ENCODE measurements at places on chromosomes 1 and 21. TPM values are rescaled to one million over a fixed set of nuclear protein-coding genes. Genes with fewer than 3 reads are reported as not detected.

GRCh38 chr1:35215346-35215745, 22.4 kb upstream of the SFPQ start:
- no peak overlapping the region for H3K27ac ChIP-seq
- H3K4me3 ChIP-seq = no peak overlapping the region
- no peaks in the 10 kb centered on the region for H3K27me3 ChIP-seq
- no peaks in the 10 kb centered on the region for H3K36me3 ChIP-seq

DNA sequence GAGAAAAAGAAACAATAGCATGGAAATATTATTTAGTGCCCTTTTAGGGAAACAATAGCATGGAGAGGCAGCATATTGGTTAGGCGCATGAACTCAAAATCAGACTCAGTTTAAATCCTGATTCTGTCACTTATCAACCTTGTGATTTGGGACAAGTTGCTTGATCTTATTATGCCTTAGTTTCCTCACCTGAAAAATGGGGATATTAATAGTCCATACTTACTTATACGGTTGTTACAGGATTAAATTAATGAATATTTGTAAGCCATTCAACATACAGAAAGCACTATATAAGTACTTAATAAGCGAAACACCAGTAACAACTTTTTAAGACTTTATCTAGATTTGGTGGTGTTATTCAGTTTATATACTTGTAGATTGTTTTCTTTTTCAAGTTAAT, 1.2 kb downstream of the TSEN15 start:
- H3K27me3 ChIP-seq = peaks cover 5% of the 10 kb centered on the region
- H3K4me3 ChIP-seq = peak overlapping the region; percentile 97
- no peak for DNase-seq
- peaks cover 22% of the 10 kb centered on the region for H3K4me1 ChIP-seq

DNA sequence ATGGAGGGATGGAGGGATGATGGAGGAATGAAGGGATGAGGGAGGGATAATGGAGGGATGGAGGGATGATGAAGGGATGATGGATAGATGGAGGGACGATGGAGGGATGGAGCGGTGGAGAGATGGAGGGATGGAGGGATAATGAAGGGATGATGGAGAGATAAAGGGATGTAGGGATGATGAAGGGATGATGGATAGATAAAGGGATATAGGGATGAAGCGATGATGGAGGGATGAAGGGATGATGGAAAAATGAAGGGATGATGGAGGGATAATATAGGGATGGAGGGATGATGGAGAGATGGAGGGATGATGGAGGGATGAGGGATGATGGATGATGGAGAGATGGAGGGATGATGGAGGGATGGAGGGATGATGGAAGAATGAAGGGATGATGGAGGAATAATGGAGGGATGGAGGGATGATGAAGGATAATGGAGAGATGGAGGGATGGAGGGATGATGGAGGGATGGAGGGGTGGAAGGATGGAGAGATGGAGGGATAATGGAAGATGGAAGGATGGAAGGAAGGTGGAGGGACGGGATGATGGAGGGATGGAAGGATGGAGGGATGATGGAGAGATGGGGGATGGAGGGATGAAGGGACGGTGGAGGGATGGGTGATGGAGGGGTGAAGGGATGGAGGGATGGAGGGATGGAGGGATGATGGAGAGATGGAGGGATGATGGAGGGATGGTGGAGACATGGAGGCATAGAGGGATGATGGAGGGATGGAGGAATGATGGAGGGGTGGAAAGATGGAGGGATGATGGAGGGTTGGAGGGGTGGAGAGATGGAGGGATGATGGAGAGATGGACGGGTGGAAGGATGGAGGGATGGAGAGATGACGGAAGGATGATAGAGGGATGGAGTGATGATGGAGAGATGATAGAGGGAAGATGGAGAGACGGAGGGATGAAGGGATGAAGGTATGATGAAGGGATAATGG, 62.0 kb downstream of the KCNAB2 start:
- H3K27me3 ChIP-seq = peaks cover 13% of the 10 kb centered on the region

Gene TATDN3
- total RNA-seq = 12.5 TPM

GRCh38 chr1:44076066-44076465, 42.6 kb upstream of the KLF17 start:
- no peaks in the 10 kb centered on the region for H3K36me3 ChIP-seq
- H3K27ac ChIP-seq = no peak overlapping the region
- H3K4me1 ChIP-seq = peaks cover 24% of the 10 kb centered on the region
- peaks cover 14% of the 10 kb centered on the region for H3K27me3 ChIP-seq

DNA sequence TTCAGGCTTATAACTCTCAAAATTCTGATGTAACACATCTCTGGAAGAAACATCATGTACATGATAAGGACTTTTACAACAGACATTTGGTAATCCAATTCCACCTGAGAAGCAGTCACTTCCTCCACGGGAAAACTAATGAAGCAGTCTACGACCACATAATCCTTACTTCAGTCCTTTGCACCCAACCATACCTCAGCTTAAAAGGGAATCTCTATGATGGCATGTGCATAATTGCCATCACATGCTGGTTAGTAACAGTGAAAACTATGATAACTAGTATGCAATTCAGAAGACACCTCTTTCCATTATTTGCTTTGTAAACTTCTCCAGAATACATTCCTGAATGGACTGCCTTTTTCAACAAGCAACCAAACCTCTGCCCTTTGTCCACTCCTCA, 53.1 kb downstream of the TTC13 start:
- H3K4me1 ChIP-seq = no peaks in the 10 kb centered on the region
- H3K36me3 ChIP-seq = peaks cover 39% of the 10 kb centered on the region
- H3K27me3 ChIP-seq = no peaks in the 10 kb centered on the region

- no peak for DNase-seq
- no peak overlapping the region for H3K27ac ChIP-seq
- H3K36me3 ChIP-seq = no peaks in the 10 kb centered on the region
- H3K27me3 ChIP-seq = no peaks in the 10 kb centered on the region
- no peak overlapping the region for H3K4me3 ChIP-seq
Measured at GRCh38 chr21:45347712-45348499, 57.1 kb upstream of the COL18A1 start.

- H3K27me3 ChIP-seq = no peaks in the 10 kb centered on the region
- H3K36me3 ChIP-seq = no peaks in the 10 kb centered on the region
- H3K4me3 ChIP-seq = no peak overlapping the region
- H3K27ac ChIP-seq = no peak overlapping the region
- DNase-seq = no peak
Measured at GRCh38 chr1:167524651-167525050, 6.3 kb upstream of the CD247 start.

DNA sequence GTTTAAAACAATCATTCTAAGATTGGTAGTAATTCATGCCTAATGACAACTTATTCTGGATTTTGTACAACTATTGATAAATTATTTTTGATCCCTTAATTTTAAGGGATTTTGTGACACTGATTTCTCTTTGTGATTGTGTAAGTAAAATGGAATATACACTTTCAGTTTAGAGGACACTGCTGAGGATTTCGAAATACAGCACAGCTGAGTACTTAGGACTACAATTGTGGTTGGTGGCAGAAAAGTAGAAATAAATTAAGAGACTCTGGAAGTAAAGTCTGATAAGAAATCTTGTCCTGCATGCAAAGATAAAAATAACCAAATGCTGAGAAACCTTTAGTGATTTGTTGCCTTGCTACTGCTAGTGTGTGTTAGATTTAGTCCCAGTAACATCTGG, 40.0 kb downstream of the TYW3 start:
- peaks cover 11% of the 10 kb centered on the region for H3K27me3 ChIP-seq
- DNase-seq = no peak
- no peaks in the 10 kb centered on the region for H3K36me3 ChIP-seq

- no peak for DNase-seq
- H3K27me3 ChIP-seq = no peaks in the 10 kb centered on the region
- no peak overlapping the region for H3K4me3 ChIP-seq
- H3K36me3 ChIP-seq = no peaks in the 10 kb centered on the region
- H3K27ac ChIP-seq = no peak overlapping the region
Measured at GRCh38 chr1:163537809-163538208, 216.1 kb downstream of the NUF2 start.

DNA sequence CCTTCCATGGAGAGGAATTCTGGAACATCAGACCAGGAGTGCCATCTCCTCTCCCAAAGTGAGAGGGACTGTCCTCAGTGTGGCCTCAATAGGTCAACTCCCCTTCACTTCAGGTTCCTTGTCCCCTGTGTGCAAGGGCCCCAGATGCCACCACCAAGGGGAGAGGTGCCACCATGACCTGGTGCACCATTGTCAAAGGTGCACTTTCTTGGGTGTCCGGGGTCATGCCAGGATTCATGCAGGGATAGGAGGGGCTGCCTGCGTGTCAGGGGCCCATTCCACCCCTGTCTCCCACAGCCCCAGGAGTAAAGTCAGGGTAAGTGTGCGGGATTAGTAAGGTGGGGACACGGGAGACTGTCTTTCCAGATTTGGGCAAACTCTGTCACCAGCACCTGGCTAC, 21.4 kb upstream of the EPHA2 start:
- H3K4me3 ChIP-seq = no peak overlapping the region
- H3K27ac ChIP-seq = no peak overlapping the region
- no peak for DNase-seq
- peaks cover 41% of the 10 kb centered on the region for H3K4me1 ChIP-seq
- no peaks in the 10 kb centered on the region for H3K36me3 ChIP-seq

Gene DIRAS3
- total RNA-seq = 4.4 TPM

DNA sequence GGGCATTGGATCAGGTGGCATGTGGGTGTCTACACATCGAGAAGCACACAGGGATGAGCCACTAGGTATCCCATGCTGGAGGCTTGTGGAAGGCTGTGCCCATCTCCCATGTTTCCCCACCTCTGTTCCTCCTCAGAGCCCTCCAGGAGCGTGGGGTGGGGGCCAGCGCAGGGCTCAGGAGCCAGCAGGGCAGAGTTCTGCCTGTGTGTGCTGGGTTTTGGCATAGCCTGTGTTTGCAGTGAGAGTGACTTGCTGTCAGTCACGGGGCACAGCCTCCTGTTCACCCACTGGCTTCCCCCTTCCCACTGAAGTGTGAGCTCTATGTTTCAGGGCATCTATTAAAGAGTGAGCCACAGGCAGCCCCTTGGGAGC, 10.4 kb downstream of the IBA57 start:
- H3K4me1 ChIP-seq = no peaks in the 10 kb centered on the region
- H3K27me3 ChIP-seq = no peaks in the 10 kb centered on the region
- no peak for DNase-seq
- H3K36me3 ChIP-seq = no peaks in the 10 kb centered on the region

Gene OR2G6
- total RNA-seq = not detected

GRCh38 chr1:234208791-234209190, 164.5 kb upstream of the COA6 start:
- no peak overlapping the region for H3K4me3 ChIP-seq
- DNase-seq = no peak
- peaks cover 5% of the 10 kb centered on the region for H3K36me3 ChIP-seq
- peaks cover 4% of the 10 kb centered on the region for H3K4me1 ChIP-seq
- peaks cover 56% of the 10 kb centered on the region for H3K27me3 ChIP-seq
- no peak overlapping the region for H3K27ac ChIP-seq

GRCh38 chr1:234842726-234843641, 233.0 kb upstream of the IRF2BP2 start:
- peaks cover 24% of the 10 kb centered on the region for H3K4me1 ChIP-seq
- H3K27ac ChIP-seq = no peak overlapping the region
- H3K36me3 ChIP-seq = peaks cover 4% of the 10 kb centered on the region
- no peak for DNase-seq
- no peak overlapping the region for H3K4me3 ChIP-seq

DNA sequence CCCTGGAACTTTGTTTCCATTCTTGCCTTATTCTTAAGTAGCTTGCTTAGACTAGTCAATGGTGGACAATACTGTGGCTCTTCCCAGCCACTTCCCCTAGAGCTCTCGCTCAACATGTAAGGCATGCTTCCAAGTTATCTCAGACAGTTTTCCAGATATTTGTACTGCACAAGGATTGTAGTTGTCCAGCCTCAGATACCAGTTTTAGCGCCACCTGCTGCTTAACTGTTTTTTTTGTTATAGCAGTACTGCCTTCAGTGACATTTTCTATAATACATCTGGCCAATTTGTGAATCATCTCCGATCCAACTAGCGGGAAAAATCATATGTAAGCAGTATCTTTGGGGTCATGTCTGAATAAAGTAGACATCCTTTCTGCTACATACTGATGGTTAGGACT, 346.7 kb upstream of the ADGRL4 start:
- no peak for DNase-seq
- H3K27me3 ChIP-seq = peaks cover 7% of the 10 kb centered on the region
- H3K36me3 ChIP-seq = no peaks in the 10 kb centered on the region
- H3K27ac ChIP-seq = no peak overlapping the region

DNA sequence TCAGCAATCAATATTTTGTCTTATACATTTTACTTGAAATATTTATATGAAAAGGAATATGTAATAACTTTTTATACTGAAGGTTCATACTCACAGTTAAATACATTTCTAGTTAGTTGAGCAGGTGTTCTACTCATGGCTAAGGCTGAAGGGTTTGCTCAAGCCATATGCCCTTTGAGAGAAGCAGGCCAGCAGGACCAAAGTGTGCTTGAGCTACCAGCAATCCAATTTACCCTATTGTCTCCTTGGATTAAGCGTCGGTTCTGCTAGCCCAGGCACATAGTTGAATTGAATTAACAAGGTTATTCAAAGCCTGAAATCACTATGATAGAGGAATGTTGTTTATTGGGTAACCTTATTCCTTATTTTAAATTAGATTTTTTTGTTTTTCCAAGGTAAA, 151.5 kb upstream of the BACE2 start:
- H3K4me3 ChIP-seq = no peak overlapping the region
- H3K36me3 ChIP-seq = no peaks in the 10 kb centered on the region
- peaks cover 4% of the 10 kb centered on the region for H3K4me1 ChIP-seq
- DNase-seq = no peak
- no peak overlapping the region for H3K27ac ChIP-seq

Gene APOBEC4
- not detected for total RNA-seq

GRCh38 chr1:214143006-214143992, 137.7 kb upstream of the SMYD2 start:
- H3K27ac ChIP-seq = no peak overlapping the region
- no peaks in the 10 kb centered on the region for H3K36me3 ChIP-seq
- H3K4me1 ChIP-seq = peaks cover 9% of the 10 kb centered on the region
- peaks cover 3% of the 10 kb centered on the region for H3K27me3 ChIP-seq
- no peak for DNase-seq

GRCh38 chr1:240808381-240808780, 196.4 kb upstream of the GREM2 start:
- no peak overlapping the region for H3K27ac ChIP-seq
- H3K4me1 ChIP-seq = no peaks in the 10 kb centered on the region
- no peaks in the 10 kb centered on the region for H3K36me3 ChIP-seq
- peaks cover 4% of the 10 kb centered on the region for H3K27me3 ChIP-seq
- no peak overlapping the region for H3K4me3 ChIP-seq

GRCh38 chr1:23150742-23151141, 17.9 kb downstream of the LUZP1 start:
- DNase-seq = no peak
- H3K36me3 ChIP-seq = peaks cover 7% of the 10 kb centered on the region
- H3K4me3 ChIP-seq = no peak overlapping the region
- no peak overlapping the region for H3K27ac ChIP-seq
- H3K4me1 ChIP-seq = peaks cover 5% of the 10 kb centered on the region

GRCh38 chr1:95021805-95022643, 50.7 kb downstream of the ALG14 start:
- no peak for DNase-seq
- no peak overlapping the region for H3K4me3 ChIP-seq
- H3K4me1 ChIP-seq = peaks cover 29% of the 10 kb centered on the region

GRCh38 chr1:33132549-33132948, 49.3 kb downstream of the TRIM62 start:
- H3K36me3 ChIP-seq = no peaks in the 10 kb centered on the region
- no peak overlapping the region for H3K27ac ChIP-seq
- H3K4me3 ChIP-seq = no peak overlapping the region
- DNase-seq = no peak
- no peaks in the 10 kb centered on the region for H3K27me3 ChIP-seq

Gene EDN2
- total RNA-seq = 1.0 TPM

Gene GFI1
- 0.17 TPM for total RNA-seq

Measured in type B pancreatic cell (in vitro differentiated cells).